ENCODE measurements at places on chromosomes 5 and 9.
A peak's percentile ranks its signal among the peaks of the same experiment; 100 is the strongest.

- peak; percentile 59 for DNase-seq
Measured at GRCh38 chr9:85715587-85715986, 26.2 kb downstream of the AGTPBP1 start.

DNA sequence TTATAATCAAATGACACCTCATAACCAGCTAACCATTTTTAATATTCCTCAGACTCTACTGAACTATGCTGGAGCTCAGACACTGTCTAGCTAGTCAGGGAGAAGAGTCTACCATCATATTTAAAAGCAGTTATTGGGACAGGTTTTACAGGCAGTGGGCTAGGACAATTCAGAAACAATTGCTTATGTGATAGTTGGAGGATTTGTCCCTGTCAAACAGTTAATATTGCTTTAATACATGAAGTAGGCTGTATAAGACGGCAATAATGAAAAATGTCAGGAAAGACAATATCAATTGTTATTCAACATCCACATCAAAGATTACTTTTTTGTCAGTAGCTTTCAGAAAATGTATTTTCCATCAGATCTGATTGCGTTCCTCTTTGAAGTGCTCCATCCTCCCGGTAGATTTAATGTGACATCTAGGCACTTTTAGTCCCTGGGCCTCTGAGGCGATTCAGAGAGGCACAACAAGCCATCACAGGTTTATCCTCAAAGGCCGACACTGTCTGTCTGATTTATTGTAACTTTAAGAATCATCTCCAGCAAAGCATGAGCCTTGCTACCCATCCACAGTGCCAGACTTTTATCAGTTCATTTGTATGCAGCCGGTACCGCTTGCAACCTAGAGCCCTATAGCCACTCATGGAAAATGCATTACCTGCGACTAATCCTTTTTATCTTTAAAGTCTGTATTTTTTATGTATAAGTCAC, 152.2 kb downstream of the PSAT1 start:
- no peak for DNase-seq

GRCh38 chr5:28807195-28807729, 1768.9 kb upstream of the CDH9 start:
- DNase-seq = no peak

DNA sequence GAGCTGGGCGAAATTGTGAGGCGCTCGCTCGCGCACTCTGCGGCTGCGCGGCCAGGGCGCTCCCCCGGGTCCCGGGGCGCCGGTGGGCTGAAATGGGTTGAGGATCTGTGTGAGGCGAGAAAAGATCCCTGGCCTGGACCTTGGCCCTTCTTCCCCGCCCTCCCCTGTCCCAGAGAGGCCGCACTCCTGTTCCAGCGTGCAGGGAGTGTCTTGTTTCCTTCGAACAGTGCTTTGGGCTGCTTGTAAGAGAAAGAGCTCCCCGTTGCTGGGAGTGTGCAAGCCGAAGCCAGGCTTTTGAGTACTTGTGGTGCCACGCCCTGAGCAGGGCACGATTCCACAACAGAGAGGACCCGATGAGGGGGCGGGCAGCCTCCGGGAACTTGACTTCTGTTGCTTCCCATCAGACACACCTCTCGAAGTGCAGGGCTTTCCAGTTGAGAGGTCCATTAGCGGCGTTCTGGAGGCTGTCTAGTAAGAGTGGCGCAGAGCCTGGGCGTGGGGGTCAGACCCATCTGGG, 535 bp downstream of the DOLPP1 start:
- DNase-seq = no peak

GRCh38 chr5:159764283-159765134, 151.8 kb upstream of the ADRA1B start:
- DNase-seq = no peak

DNA sequence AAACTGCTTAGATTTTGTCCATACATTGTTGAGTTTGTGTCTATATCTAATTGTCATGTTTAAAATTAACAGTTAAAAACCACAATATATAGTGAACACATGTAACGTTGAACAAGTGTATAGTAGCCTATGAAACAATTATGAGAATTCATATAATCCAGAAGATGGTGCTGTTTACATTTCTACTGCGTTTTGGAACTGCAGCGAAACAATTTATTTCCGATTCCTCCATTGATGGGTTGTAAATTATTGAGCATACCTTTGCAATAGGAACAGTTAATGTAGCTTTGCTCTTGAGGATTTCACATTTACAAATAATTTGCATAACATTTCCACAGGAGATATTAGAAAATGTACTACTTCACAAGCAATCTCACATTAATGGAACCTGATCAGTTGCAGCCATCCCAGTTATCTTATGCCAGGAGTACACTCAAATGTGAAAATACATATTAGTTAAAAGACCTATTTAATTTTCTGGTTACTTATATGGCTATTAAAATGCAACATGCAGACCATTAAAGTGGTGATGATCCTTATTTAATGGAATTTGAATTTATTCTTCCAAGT, 411.8 kb downstream of the CDH10 start:
- no peak for DNase-seq

DNA sequence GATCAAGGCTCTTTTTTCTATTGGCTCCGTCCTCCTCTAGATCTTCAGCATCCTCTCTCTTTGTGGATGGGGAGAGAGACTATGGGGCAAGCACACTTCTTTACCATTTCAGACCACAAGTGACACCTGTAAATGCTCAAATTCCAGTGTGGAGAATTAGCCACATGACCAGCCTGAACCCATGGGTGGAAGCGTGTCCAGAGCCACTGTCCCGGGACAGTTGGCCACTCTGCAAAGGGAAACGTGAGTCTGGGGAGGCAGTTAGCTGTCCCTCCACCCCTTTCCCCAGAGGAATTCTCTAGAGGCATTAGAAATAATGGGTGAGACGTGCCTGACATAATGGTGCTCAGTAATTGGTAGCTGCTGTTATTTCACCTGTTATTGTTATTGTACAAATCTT, 40.9 kb downstream of the AMBP start:
- DNase-seq = no peak

GRCh38 chr9:78486661-78487060, 189.7 kb downstream of the PSAT1 start:
- DNase-seq = no peak

Measured in pons (tissue), 1 donor.